ENCODE measurements at places on chromosomes 6 and 20.

GRCh38 chr6:14964556-14965270 lies 281.2 kb upstream of the JARID2 start:
- no peak for DNase-seq

- peak; percentile 32 for DNase-seq
Measured at GRCh38 chr20:35768731-35769664, 2.8 kb upstream of the PHF20 start.

- no peak for DNase-seq
Measured at GRCh38 chr6:4967301-4968030, 36.4 kb downstream of the RPP40 start.

DNA sequence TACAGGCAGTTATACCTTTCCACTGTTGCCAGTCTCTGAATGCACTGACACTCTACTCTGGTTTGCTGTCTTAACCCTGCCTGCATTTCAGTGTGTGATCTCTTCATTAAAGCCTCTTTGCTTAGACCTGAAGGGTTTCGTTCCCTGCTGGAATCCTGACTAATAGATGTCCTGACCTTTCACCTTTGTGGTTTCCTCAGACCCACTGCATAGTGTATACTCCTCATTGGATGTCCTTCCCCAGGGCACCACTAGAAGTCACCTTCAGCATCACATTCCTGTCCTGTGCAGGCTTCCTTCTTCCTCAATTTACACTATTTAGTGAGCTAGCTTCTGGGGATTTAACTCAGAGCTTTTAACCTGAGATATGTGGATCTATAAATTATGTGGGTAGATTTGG lies 120.6 kb downstream of the RCAN2 start:
- no peak for DNase-seq

DNA sequence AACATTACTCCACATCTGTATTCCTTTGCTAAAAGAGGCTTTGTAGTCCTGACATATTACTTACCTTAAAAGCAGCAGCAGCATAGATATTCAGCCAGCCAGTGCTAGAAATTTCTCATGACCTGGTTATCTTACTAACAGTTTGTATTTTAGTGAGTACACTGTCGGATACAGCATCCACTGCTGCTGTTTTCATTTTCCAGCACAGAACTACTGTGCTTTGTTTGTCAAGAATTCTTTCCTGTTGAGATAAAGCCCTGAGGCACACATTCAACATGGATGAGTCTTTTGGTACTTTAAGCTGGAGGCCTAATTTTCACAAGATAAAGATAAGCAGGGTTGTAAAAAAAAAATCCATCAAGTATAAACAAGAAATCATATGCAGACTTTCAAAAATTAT lies 311.2 kb upstream of the OPRM1 start:
- DNase-seq = no peak

DNA sequence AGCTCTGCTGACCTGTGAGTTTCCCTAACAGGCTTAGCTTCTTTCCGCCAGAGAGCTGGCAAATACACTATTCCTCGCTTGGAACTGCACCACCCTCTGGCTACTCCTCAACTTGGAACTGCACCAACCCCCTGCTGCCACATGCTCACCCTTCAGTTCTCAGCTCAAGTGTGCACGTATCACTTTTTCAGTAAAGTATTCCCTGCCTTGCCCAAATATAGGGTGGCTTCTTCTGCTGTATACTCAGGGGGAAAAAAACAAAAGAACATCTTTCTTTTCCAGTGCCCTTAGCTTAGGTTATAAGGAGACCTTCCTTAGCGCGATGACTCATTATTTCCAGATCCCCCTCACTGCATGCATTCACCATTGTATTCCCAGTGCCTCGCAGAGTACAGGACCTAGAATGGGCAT lies 21.2 kb downstream of the GNAS-AS1 start:
- no peak for DNase-seq

DNA sequence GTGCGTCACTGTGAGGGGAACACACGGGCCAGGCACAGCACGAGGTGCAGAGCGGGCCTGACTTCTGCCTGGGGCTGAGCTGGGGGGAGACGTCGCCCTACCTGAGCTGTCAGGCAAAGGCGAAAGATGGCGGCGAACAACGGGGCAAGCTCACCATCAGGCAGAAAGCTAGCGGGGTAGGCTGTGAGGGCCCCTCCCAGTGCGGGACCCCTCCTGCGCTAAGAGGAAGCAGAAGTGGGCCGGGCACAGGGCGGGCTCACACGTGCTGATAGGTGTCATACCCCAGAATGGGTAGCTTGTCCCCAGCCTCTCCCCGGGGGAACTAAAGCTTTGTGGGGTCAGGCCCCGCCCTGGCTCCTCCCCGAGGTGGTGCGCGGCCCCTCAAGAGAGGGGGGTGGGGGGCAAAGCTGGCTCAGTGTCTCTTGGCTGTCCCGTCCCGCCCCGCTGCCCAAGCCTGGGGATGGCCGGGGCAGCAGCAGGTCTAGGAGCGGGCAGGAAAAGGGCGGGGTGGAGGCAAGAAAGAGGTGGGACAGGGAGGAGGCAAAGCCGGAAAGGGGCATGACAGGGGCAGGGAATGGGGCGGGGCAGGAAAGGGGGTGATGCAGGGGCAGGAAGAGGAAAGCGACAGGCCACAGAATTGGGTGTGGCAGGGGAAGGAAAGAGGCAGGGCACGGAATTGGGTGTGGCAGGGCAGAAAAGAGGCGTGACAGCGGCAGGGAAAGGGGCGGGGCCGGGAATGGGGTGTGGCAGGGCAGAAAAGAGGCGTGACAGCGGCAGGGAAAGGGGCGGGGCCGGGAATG lies 14.7 kb downstream of the UCKL1 start:
- DNase-seq = peak; percentile 51

DNA sequence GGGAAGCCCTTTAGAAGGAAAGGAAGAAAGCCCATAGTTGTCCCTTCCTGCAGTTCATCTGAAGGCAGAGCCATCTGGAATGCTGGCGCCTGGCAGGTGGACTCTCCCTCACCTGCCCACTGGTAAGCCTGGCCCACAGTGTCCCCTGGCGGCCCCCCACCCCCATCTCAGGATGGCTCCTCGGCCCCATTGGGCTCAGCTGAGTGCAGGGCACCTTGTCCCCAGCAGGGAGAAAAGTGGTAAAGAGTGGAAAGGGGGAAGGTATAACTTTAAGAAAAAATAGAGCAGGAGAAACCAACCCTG lies 12.6 kb downstream of the SS18L1 start:
- no peak for DNase-seq

DNA sequence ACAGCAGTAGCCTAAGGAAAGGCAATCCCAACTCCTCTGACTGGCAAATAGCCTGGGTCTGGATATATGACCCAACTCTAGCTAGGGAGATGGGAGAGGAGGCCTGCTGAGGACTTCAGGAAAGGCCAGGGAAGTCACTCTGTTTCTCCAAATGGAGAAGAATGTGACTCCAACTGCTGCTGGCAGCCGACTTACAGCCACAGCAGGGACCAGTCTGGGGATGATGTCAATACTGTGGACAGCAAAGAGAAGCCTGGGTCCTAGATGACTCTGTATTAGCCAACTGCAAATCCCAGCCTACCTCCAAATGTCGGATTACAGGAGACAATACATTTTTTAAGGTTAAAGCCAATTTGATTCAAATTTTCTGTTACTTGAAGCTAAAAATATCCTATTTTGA lies 232.6 kb downstream of the FOXC1 start:
- no peak for DNase-seq

DNA sequence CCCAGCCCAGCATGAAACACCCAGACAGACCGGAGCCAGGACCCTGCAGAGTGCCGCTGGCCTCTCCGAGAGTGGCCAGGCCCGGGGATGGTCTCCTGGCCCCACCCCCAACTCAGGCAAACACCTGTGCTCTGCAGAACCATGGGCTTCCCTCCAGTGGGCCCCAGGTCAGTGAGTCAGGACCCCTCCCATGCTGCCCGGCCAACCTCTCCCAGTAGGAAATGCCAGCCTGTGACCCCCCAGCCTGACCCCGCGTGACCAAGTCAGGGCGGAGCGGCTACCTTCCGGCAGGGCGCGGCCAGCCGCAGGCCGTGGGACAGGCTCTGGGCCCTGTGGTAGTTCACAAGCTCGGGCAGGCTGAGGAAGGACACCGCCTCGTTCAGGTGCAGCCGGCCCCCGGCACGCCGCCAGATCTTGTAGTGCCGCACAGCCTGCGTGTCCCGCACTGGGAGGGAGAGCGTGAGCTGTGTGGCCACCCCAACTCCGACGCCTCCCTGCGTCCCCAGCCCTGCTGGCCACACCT lies 3.2 kb downstream of the PTK6 start:
- no peak for DNase-seq

DNA sequence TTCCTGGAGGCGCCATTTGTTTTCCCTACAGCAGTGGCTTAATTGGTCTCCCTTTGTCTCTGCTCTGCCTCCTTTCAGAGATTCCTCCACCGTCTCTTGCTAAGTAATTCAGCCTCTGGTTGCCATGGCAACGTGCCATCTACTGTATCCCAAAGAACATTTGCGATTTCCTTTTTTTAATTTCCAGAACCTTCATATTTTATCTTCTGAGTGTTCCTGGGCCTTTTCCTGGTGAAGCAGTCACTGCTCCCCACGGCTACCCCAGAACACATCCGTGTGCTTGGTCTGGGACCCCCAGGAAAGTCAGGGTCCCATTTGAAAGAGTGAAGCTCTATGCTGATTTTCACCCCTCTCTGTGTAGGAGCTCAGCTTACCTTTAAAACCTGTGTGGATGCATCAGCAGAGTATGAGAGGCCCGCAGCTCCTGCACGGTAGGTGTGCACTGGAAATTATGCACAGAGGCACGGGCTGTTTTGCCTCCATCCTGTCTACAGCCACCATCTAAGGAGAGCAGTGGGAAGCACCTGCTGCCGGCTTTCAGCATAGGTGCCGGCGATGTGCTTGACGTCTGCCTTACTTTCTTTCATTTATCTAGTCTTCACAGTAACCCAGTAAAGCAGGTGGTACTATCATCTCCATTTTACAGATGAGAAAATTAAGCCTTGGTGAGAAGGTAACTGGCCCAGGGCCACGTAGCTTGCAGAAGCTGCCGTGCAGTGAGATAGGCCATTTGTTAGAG lies 122.8 kb downstream of the SYCP2 start:
- DNase-seq = no peak

- DNase-seq = no peak
Measured at GRCh38 chr6:149331043-149331807, 13.7 kb downstream of the TAB2 start.

DNA sequence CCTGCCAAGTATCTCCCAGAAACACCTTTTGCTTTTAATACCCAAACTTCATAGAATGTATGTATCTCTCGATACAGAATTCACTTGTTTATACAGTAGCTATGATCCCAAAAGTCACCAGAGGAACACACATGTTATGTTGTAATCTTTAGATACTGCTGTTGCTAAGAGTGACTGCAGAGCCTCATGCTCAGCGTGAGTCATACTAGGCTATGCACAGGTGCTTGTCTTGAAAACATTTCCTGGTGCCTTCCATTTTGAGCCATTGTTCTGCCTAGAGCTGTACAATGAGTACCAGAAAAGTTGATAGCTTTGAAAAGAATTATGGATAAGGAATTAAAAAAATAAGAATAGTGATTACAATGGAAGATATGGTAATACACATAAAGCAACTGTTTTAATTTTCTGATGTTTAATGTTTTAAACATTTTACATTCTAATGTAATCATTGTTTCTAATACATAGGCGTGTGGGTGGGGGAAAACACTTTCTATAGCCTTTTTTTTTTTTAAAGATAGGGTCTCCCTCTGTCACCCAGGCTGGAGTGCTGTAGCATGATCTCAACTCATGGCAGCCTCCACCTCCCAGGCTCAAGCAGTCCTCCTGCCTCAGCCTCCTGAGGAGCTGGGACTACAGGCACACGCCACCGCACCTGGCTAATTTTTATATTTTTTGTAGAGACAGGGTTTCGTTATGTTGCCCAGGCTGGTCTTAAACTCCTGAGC lies 79.4 kb downstream of the CD24 start:
- no peak for DNase-seq

DNA sequence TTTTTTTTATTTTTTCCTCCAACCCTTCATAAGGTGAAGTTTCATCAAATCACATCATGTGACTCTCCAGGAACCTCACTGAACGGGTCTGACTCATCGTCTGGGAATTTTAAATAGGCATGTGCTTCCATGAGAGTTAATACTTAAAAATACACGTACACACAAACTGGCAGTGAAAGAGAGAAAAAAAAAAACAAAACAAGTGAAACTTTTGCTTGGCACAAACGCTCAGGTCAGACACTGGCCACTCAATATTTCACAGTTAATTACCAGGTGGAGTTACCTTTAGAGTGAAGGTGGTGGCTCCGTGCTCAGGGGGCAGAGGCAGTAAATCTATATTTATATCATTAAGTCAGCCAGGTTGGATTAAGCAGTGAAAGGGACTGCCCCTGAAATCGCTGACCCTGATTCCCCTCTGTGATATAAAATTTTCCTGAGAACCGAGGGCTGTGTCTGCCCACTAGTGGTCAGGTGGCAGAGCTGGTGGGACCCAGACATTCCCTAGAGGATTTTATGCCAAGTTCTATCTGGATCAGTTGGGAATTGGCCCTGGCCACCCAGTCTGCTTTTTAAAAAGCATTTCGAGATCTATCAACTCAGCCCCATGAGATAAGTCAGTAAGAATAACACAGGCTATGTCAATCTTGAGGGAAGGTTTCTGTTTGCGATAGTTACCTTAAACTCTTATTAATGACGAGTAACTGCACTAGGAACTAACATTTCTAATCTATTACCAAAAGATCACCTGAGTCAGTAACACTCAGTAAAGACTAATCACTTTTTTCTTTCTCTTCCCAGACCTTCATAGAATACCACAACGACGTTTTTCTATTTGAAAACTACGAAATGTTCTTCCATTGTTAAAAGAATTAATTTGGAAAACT lies 259.1 kb downstream of the HDGFL1 start:
- peak; percentile 66 for DNase-seq

DNA sequence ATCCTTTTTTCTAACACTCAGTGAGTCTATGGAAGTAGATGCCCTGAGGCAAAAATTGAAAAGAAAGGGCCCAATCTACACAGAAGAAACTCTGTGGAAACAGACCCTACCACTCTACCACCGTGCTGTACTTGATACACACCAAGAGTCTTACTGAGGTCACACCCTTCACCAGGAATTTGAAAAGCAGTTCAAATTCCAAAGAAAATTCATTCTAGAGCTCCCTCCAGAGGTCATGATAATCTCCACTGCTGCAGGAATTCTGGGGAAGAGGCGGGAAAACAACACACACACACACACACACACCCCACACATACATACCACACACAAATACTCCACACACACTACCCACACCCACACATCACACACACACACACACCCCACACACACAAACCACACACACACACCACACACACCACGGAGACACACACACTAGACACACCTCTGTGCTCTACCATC lies 336.8 kb downstream of the HDGFL1 start:
- DNase-seq = peak; percentile 21

DNA sequence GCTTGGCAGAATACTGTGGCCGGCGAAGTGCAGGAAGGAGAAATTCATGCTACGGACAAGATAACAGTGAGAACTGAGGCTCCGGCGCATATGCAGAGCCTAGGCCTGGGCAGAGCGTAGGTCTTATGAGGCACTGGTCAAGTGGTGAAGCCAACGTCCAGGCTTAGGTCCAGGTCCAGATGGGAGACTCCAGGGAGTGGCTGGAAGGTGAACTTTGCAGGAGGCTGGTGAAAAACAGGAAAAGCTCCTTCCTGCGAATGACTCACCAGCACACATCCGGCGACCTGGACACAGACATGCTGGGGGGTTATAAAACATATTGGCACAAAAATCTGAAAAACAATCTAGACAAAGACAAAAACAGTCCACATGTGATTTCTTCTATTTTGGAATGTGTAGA lies 15.4 kb downstream of the C6orf141 start:
- no peak for DNase-seq
